ENCODE measurements at places on chromosomes 13 and 19.

DNA sequence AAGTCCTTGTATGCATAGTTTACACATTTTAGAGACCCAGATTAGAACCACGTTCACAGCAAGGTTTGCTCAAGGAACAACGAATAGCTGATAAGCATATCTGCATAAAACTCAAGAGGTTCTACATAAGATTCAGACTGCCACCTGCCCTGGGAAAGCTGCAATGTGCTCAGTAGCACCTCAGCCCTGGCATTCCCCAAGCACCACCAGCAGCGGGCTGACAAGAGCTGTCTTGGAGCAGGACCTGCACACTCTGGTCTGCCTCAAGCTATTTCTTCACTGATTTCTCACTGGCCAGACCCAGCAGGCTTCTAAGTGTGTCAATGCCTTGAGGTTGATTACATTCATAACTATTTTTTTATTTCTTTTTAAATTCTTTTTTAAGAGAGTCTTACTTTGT, 65.8 kb upstream of the UQCRFS1 start:
- no peak for DNase-seq

GRCh38 chr13:41196620-41197019, 2.3 kb upstream of the KBTBD7 start:
- no peak for DNase-seq

DNA sequence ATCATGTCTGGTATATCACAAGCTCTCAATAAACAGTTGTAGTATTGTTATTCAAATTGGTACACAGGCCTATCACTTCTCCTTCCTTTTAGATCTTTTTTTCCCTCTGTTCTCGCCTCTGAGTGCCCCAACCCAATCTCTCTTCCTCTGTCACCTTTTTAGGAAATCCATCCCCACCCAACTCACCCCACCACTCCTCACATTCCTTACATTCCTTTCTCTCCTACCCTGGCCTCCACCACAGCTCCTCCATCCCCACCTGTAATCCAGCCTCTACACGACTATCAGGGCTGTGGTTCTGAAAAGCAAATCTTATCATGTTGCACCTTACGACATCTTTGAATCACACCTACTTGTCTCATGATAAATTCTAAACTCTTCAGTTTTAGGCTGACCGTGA, 545.4 kb upstream of the GPC6 start:
- DNase-seq: no peak

DNA sequence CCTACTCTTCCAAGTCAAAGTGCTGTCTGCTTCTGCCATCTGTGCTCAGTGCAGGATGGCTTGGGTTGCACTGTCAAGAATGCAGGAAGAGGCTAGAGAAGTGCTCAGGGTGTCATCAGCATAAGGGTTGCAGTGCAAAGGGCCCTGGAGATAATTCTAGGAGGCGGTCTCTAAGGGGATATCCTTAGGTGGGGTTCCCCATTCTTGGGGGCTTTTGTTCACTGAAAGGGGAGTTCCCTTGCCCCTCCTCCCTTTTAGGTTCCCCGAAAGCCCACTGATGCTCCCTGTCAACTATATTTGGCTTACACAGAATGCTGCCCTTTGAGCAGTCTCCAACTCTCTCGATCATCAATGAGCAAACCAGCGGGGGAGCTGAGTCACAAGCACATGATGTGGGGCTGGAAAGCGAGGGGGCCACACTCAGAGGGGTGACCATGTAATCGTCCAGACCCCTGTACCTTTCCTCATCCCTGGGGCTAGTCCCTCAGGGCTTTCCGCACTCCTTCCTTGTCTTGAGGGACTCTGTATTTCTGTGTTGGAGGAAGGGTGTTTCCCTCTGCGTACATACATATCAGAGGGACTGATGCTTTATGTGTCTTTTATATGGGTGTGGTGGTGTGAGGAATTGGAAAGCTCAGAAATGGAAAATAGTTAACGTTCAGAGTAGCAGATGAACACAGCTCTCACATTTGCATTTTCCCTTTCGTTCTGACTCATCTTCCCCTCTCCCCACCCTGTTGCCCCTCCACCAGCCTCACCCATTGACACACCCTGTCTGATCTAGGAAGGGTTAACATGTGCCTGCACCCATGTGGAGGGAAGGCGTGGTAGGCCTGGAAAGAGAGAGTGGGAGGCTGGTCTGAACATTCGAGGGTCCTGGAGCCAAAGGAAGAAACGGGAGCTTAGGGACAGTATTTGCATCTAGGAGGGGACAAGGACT, 6.7 kb downstream of the ZBTB32 start:
- DNase-seq: peak; percentile 68

GRCh38 chr13:24050292-24050711, 110.2 kb upstream of the SPATA13 start:
- no peak for DNase-seq

Measured in GM10248 (cell line).